ENCODE measurements at places on chromosomes 11 and 22. TPM values are rescaled to one million over a fixed set of nuclear protein-coding genes. Genes with fewer than 3 reads are reported as not detected.
A peak's percentile ranks its signal among the peaks of the same experiment; 100 is the strongest.

RAB3IL1 gene
- 0.58 TPM for total RNA-seq

PRR33 gene
- not detected for total RNA-seq

DNA sequence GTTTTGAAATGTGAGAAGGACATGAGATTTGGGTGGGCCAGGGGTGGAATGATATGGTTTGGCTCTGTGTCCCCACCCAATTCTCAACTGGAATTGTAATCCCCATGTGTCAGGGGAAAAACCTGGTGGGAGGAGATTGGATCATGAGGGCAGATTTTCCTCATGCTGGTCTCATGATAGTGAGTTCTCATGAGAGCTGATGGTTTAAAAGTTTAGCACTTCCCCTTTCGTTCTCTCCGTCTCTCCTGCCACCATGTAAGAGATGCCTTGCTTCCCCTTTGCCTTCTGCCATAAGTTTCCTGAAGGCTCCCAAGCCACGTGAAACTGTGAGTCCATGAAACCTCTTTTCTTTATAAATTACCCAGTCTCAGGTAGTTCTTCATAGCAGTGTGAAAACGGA, 113.5 kb downstream of the FCHSD2 start:
- no peak for DNase-seq

BDNF gene
- 1.7 TPM for total RNA-seq

DNA sequence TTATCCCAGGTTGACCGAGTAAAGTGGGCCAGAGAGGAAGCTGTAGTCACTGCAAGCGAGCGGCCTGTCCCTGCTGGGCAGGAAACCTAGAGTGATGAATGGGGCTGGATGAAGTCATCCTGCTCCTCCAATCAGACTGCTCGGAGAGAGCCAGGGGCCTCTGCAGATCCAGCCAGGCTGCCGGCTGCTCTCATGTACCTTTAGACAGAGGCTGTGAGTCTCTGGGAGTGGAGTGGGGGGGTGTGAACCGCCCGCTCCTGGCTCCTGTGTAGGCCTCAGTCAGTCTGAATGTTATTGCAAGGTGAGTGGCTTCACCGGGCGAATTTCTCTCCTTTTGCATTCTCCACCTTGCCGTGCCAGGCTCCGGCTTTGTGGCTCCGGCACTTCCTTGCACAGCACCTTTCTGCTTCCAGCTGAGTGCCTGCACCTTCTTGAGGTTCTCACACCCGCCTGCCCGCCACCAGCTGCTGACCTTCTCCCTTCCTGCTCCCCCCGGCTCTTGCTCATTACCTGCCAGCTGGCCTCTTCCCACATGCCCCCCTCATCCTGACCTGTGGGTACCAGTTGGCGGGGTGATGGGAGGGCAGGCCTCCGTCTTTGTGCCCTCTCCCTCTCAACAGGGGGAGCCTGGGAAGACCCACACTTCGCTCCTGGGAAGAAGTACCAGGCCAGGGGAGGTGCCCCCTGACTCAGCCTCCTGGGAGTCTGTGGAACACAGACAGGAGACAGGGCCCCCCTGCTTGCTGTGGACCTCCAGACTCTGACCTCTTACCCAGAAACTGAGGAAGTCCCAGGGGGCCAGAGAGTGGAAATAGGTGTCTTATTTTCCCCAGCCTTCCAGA, 79.9 kb downstream of the GRAMD1B start:
- DNase-seq, result no peak

DNA sequence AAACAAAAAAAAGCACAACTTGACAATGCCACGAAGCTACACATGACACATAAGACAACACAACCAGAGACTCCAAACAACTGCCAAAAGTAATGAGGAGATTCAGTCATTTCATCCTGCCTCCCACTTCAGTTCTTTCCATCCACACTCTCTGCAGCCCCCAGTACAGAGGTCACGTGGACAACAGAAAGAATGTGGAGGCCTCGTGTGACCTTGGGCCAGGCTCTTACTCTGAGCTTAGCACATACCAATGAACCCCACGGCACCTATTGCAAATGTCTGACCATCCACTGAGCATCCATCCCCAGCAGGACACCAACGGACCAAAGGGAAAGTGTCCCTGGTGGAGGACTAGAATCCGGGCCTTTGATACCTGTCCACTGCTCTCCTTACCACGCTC, 12.5 kb downstream of the CBX7 start:
- no peak for DNase-seq

DTX4 gene
- 19.7 TPM for total RNA-seq

DNA sequence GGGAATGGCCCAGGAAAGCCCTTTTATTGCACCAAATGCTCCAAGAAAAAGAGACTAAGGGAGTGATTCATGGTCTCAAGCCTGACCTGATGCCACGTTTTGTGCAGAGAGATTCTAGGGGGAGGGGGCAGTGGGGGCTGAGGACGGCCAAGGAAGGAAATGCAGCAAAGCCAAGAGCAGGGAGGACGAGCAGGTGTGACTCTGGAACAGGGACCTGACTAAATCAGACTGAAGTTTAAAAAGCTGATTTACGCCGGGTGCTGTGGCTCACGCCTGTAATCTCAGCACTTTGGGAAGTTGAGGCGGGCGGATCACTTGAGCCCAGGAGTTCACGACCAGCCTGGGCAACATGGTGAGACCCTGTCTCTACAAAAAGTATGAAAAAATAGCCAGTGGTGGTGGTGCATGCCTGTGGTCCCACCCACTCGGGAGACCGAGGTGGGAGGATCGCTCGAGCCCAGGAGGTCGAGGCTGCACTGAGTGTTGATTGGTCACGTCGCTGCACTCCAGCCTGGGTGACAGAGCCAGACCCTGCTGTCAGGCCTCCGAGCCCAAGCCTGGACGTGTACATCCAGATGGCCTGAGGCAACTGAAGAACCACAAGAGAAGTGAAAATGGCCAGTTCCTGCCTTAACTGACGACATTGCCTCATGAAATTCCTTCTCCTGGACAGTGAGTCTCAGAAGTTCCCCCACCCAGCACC, 10.8 kb upstream of the IFITM3 start:
- DNase-seq, result no peak

GRCh38 chr22:50074551-50075530, 10.4 kb downstream of the MLC1 start:
- DNase-seq, result peak; percentile 69

CCDC15 gene
- 1.2 TPM for total RNA-seq

DNA sequence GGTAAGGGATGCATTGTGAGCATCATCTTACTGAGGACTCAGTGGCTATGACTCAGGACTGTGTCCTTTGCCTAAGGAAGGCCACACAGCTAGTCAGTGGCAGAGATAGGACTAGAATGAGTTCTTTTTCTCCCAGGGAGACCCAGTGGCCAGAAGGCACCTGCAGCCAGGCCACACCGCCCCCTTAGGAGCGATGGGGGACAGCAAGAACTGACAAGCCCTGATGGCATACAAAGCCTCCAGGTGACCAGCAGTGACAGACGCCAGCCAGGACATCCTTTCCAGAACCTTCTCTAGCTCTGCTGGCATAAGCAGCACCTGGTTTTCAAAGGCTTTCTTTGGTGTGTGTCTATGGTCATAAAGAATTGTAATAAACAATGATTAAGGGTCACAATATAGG, 240.1 kb downstream of the ST3GAL4 start:
- no peak for DNase-seq

DNA sequence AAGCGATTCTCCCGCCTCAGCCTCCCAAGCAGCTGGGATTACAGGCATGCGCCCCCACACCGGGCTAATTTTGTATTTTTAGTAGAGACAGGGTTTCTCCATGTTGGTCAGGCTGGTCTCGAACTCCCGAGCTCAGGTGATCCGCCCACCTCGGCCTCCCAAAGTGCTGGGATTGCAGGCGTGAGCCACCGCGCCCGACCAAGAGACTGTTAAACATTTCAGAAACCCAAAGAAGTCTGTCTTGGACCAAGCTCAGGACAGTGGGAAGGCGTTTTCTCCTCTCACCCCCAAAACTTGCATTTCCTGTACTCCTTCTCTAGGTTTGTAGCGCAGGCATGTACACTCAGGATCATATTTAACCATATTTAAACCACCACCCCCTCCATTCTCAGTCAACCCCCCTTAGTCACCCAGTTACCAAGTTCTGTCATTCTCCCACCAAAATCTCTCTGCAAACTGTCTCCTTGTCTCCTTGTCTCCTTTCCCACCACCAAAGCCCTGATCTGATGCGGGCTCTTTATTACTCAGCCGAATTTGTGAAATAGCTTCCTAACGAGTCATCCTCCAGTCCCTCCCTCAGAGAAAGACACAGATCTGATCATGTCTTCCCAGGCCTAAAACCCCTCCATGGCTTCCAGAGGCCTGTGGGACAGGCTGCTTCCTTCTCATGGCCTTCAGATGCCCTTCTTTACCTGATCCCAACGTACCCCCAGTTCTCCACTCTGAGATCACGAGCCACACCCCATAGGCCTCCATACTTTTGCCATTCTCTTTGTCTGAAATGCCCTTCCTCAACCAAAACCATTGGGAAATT, 29.0 kb upstream of the CREB3L1 start:
- no peak for DNase-seq

DDX25 gene
- total RNA-seq, result not detected

DNA sequence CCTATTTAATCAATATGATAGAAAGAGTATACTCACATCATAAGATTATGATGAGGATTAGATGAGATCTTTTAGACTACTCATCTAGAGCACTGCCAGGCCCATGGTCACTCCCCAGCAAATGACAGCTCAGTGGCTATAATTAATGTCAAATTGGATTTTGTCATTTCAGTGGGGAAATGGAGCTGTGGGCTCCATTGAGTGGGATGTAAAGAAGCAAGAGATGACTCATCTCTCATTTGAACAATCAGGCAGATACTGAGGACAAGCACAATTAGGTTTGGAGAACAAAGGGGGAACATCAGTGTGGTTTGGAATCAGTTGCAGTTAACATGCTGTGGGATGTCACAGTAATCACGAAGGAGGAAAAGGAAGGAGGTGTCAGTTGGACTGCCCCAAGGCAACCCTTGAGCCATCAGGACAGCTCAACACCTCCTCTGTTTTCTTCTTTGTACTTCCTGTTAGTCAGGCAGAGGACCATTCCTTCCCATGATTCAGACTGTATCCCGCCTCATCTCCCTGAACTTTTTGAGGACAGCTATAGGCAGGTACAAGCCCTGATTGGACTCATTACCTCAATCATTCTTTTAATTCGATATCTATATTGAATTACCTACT, 473.7 kb upstream of the ISX start:
- DNase-seq, result no peak

DNA sequence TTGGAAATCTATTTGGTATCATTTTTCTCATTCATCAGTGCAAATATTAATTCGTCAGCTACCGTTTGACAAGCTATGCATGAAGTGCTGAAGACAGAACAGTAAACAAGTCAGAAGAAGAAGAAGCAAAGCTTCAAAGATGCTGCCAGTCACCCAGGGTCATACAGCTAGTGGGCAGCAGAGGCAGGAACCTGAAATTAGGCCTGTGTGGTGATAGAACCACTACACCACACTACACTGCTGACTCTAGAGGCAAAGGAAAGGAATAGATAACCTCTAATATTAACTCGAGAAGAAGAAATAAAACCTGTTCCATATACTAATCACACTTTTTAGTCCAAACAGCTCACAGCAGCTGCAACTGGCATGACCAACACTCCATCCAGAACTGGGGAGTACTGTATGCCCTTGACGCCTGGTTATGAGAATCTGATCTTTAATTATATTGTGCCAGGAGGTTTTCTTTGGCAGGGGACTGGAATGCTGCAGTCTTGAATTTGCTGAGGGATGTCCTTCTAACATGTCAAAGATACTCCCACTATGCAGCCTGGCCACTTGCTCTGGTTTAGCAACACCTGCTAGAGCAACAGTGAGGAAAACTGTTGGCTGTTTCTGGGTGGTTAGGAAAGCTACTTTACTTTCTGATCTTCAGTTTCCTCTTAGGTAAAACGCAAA, 73.0 kb downstream of the PAK1 start:
- no peak for DNase-seq

- DNase-seq, result no peak
Measured at GRCh38 chr22:28909375-28909774, 26.0 kb downstream of the ZNRF3 start.

GRCh38 chr11:47411884-47412746, 3.7 kb downstream of the SLC39A13 start:
- peak; percentile 71 for DNase-seq

DNA sequence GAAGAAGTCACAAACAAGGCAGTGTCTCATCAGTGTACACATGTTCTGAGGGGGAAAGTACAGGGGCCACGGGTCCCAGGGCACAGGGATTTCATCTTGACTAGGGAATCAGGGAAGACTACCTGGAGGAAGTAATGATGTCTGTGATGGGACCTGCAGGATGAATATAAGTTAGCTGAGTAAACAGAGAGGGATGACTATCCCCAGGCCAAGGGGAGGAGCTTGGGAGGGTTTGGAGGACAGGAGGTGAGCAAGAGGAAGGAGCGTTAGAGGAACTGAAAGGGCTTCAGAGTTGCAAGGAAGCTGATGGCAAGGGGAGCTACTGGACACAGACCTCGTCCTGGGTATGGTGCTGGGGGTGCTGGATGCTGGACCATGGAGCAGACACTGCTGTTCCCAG, 56.4 kb downstream of the TRAF6 start:
- DNase-seq, result no peak

HPS5 gene
- 44.2 TPM for total RNA-seq
